Liver (tissue), 10 donors: ENCODE measurements at places on chromosomes 16 and 17. TPM values are rescaled to one million over a fixed set of nuclear protein-coding genes. Genes with fewer than 3 reads are reported as not detected.
A peak's percentile ranks its signal among the peaks of the same experiment; 100 is the strongest.

DNA sequence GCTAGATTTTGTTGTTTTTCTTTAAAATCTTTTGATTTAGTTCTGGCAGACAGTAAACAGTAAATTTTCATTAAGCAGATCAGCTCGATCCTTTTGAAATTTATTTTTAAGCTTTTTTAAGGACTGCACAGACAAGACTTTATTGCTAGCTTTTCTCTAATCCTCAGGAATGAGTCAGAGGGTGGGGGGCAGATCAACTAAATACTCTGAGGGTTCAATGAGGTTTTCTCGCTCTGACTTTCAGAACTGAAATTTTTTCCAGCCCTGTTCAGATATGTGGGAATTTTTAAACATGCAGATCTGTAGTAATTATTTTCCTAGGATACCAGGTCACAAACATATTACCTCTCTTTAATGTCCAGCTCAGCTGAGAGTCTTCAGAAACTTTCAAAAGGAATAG lies 977.2 kb downstream of the CDH11 start:
- no peak for DNase-seq

DNA sequence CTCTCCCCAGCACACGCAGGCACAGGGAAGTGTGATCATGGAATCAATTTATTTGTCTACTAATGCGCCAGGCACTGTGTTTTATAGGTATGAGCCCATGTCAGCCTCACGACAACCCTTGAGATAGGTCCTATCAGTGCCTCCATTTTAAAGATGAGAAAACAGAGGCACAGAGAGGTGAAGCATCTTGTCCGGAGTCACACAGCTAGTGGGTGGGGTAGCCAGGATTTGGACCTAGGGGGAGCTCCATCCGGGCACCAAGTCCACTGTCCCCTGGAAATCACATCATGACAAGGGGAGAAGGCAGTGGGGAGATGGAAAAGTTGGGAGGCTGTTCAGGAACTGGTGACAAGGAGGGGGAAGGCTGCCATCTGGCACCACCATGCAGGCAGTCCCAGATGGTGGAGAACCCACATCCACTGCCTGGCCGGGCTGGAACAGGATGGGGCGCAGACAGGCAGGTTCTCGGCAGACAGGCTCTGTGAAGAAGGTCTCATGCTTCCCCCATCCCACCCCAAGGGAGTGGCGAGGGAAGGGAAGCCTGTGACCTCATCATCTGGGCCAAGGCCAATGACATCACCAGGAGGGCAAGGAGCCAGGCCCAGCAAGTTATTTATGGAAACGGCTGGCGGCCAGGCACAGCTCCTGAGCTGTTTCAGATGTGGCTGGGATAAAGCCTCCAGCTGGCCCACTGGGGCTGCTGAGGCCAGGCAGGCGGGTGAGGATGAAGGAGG lies 126.0 kb upstream of the SDK2 start:
- peak; percentile 39 for DNase-seq

DNA sequence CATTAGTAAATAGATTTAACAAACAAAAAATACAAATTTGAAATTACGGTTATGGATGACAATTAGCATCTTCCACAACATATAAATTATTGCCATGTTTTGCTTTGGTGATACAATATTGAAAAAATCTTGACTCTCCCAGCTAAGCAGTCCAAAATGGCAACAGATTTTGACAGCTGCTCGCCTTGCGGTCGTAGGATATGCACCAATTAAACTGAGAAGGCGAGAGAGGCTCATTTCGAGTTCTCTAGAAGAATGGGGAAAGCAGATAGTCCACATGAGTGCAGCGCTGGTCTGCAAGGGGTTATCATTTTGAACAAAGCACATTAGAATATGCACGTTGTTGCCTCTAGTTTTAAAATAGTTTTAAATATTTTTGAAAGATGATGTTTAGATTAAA lies 55.3 kb downstream of the AKAP1 start:
- no peak for DNase-seq

DNA sequence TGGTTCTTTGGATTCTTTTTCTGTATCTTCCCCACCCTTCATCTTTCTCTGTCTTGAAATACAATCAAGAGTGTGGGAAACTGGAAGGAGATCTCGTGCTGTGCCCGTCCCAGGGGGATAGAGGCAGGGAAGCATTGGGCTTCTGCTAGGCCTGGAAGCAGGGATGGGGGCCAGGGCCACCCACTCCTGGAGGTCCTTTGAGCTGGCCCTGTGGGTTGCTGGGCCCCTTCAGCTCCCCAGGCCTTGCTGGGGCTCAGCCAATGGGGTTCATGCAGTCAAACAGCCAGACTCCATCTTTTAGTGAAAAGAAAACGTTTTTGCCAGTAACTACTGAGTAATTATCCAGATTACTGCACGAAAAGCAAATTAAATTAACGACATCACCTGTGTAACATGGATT lies 67.8 kb downstream of the CCDC182 start:
- peak; percentile 6 for DNase-seq

DNA sequence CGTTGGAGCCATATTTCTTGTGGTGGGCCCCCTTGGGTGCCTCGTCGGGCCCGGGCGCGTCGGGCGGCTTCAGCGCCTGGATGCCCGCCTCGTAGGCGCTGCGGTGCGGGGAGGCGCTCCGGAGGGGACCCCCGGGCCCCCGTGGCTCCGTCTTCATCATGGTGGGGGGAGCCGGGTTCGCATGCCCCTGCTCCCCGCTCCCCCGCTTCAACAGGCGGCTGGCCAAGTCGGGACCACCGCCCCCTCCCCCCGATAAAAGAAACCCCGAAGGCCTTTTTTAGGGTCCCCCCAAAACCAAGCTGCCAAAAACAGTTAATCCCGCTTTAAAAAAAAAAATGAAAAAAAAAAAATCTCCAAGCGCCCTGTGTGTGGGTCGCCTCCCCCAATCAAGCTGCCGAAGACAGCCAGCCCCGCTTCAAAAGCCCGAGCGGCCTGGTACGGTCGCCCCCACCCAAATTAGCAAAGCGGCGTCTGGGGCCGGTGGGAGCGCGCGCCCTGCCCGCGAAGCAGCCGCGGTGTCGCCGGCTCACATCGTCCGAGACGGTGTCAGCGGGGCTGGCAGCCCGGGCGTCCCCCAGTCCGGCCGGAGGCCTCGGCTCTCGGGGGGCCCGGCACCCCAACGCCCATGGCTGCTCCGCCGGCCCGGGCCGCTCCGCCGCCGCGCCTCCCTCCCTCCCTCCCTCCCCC lies at the start of gene PPP1R9B:
Gene PPP1R9B (minus strand): TSS at position 324 of the 687 bp plus-strand sequence. CDS start 164 bp downstream, at position 160.
- no peak for DNase-seq

- DNase-seq = no peak
Observed at GRCh38 chr17:15422392-15422965, 44.9 kb downstream of the CDRT4 start.

DNA sequence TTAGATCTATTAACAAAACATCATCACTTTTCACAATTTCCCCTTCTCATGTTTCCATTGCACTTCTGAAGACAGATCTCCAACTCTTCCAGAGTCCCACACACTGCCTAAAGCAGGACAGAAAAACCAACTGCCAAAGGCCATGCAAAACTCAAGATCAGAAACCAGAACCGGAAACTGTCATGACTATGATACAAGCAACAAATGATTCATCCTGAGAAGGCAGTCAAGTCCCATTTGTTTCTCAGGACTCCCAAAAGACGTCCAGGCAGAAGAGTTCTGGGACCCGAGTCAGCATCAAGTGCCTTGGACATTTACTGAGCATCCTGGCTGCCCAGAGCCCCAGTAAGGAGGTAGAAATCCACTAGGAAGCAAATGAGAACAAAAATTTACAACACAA lies 38.8 kb downstream of the ERN1 start:
- no peak for DNase-seq

DNA sequence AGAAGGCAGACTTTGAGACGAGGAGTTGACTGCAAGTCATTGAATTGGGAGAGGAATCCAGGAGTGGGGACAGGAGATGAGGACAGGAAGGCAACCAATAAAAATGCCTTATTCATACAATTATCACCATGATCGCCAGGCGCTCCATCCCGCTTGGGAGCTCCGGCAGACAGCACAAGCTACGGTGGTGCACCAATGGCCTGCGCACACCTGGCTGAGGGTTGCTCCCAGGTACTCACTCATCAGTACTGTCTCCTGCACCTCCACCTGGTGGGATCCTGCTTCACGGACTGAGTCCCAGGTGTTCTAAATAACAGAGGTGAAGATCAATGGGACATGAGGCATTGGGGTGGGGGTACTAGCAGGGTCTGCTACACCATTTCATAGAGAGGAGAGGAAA lies 160.0 kb upstream of the TNRC6C start:
- no peak for DNase-seq

DNA sequence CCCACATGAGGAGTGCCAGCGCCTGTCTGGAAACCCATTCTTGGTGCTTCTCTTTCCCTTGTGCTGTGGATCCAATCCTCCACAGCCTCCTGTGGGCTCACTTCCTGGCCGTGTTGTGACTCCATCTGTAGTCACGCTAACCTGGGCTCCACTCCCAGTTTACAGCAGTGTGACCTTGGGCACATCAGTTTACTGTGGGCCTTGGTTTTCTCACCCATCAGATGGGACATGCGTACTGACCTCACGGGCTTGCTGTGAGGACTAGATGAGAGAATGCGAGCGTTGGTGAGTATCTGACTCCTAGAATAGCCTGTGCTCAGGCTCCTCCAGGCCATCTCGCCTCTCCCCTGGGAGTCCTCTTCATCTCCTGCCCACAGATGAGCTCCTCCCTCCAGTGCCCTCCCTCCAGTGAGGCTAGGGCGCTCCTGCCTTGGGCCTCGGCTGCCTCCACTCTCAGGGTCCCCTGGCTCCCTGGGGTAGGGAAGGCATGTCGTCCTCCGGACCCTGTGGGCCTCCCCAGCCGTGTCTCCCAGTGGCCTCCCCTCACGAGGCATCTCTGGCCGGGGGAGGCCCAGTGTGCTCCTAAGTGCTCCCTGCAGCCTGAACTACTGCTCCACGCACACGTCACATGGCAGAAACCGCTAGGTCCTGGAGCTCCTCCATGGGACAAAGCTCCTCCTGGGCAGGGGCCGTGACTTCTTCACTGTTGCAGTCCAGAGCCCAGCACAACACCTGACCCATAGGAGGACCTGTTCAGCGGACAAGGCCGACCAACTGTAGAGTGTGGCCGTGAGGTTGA lies 5.2 kb upstream of the FOXJ1 start:
- DNase-seq = peak; percentile 24

- no peak for DNase-seq
Observed at GRCh38 chr17:59899099-59899498, 6.2 kb downstream of the RPS6KB1 start.

DNA sequence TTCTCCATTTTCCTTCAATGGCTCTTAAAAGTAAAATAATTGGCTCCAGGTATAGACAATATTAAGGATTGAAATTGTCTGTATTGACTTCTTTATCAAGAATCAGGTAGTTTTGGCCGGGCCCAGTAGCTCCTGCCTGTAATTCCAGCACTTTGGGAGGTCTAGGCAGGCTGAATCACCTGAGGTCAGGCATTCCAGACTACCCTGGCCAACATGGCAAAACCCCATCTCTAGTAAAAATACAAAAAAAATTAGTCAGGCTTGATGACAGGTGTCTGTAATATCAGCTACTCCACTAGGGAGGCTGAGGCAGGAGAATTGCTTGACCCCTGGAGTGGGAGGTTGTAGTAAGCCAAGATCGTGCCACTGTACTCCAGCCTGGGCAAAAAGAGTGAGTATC lies 1008.5 kb upstream of the EEF2KMT start:
- no peak for DNase-seq

- peak; percentile 58 for DNase-seq
Observed at GRCh38 chr16:85245307-85246172, 133.3 kb upstream of the CIBAR2 start.

DNA sequence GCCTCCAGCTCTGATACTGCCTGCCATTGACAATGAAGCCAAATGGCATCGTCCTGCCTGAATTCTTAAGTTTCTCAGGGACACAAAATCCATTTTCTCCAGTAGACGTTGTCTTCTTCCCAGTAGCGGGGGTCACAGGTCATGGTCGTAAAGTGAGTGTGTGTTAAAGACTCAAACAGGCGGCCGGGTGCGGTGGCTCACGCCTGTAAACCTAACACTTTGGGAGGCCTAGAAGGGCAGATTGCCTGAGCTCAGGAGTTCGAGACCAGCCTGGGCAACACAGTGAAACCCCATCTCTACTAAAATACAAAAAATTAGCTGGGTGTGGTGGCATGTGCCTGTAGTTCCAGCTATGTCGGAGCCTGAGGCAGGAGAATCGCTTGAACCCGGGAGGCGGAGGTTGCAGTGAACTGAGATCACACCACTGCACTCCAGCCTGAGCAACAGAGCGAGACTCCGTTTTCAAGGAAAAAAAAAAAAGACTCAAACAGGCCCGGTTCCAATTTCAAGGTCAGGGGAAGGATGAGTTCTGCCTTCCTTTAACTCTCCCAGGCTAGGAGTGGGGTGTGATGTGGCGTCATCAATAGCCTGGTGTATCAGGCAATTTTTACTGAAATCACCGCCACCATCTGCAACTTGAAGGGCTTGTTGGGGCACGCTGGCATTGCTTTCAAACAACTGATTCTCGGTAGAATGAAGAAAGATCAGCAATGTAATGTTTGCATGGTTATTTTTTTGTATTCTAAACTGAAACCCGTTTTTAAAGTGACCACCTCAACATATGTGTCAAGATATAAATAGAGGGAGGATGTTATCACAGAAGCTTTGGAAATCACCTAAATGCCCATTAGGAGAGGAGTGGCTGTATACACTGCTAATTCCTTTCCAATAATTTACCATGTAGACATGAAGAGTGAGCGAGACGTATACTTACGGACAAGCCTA lies 91.0 kb downstream of the WSCD1 start:
- no peak for DNase-seq

DNA sequence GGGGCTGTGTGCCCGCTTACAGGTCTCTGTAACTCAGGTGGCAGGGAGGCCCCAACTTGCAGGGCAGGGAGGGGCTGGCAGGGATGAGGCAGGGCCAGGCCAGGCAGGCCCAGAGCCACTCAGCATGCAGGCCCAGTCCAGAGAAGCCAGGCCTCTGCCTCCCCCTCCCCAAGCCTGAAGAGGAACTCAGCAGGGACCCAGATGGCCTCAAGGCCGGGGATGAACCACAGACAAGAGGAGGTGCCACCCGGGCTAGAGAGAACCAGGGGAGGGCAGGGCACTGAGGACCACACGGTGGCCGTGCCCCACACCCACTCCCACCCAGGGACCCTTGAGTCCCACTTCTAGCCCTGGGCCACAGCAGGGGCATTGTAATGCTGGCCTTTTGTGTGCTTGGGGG lies 29.8 kb upstream of the EIF1 start:
- DNase-seq = no peak

DNA sequence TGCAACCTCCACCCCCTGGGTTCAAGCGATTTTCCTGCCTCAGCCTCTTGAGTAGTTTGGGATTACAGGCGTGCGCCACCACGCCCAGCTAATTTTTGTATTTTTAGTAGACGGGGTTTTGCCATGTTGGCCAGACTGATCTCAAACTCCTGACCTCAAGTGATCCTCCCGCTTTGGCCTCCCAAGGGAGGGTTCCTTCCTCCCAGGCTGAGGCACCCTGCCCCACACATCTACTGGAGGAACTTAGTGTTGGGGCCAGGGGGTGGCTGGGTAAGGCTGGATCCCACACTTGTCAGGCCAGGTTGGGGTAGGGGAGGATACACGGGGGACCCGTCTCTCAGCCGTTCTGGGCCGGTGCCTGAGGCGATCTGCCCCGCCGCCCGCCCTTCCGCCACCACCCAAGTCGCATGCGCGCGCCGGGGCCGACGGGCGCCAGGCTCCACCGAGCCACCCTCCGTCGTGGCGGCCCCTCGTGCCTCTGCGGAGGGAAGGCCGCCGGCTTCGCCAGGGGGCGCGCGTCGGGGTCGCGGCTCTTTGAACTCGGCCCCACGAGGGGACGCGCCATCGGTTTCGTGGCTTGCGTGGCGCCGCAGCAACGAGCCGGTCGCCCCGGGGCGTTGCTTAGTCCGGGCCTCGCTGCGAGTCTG lies 15.9 kb downstream of the GRB7 start:
- no peak for DNase-seq

- no peak for DNase-seq
Observed at GRCh38 chr16:22091721-22092120, 620 bp upstream of the VWA3A start.

CEP295NL gene
- 0.28 TPM for total RNA-seq

DNAI2 gene
- not detected for total RNA-seq
